Left forelimb (tissue), 1 donor: ENCODE measurements at places on chromosomes 1 and 21.

GRCh38 chr1:151773702-151774101 lies 10.4 kb upstream of the MRPL9 start:
- no peak for DNase-seq

- DNase-seq: no peak
Observed at GRCh38 chr1:117967477-117967876, 37.9 kb downstream of the WDR3 start.

- DNase-seq: no peak
Observed at GRCh38 chr1:187876775-187877174, 1048.0 kb downstream of the PLA2G4A start.

- no peak for DNase-seq
Observed at GRCh38 chr1:6464514-6464836, 1.5 kb downstream of the TNFRSF25 start.

GRCh38 chr1:5370311-5370710 lies 621.9 kb downstream of the NPHP4 start:
- no peak for DNase-seq

DNA sequence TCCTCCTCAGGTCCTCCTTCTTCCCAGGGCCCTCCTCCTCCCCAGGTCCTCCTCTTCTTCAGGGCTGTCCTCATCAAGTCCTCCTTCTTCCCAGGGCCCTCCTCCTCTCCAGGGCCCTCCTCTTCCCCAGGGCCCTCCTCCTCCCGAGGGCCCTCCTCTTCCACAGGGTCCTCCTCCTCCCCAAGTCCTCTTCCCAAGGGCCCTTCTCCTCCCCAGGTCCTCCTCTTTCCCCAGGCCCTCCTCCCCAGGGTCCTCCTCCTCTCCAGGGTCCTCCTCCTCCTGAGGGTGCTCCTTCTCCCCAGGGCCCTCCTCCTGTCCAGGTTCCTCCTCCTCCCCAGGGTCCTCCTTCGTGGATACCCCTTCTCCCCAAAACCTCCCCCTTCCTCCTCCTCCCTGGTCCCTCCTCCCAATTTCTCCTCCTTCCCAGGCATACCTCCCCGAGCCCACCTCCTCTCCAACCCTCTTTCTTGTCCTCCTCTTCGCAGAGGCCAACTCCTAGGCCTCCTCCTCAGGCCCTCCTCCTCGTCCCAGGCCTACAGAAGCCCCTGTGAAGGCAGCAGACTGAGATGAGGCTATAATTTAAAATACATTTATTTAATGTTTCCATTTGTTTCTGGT lies 29.5 kb downstream of the WNT9A start:
- no peak for DNase-seq

DNA sequence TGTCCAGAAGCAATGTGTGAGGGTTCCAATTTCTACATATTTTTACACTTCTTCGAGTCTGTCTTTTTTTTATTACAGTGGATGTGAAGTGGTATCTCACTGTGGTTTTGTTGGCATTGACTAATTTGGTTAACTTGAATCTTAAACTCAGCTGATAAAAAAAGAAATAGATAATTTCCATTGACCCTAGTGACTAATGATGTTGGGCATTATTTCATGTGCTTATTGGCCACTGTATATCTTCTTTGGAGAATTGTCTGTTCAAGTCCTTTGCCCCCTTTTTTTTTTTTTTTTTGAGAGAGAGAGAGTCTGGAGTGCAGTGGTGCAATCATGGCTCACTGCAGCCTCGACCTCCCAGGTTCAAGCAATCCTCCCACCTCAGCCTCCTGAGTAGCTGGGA lies 33.3 kb upstream of the NBPF3 start:
- DNase-seq: no peak

- peak; percentile 31 for DNase-seq
Observed at GRCh38 chr1:30524840-30525617, 198.4 kb downstream of the MATN1 start.
